ENCODE measurements at places on chromosomes 13 and 19.
A peak's percentile ranks its signal among the peaks of the same experiment; 100 is the strongest.

- no peak for DNase-seq
Observed at GRCh38 chr19:30208436-30209060, 163.6 kb upstream of the ZNF536 start.

DNA sequence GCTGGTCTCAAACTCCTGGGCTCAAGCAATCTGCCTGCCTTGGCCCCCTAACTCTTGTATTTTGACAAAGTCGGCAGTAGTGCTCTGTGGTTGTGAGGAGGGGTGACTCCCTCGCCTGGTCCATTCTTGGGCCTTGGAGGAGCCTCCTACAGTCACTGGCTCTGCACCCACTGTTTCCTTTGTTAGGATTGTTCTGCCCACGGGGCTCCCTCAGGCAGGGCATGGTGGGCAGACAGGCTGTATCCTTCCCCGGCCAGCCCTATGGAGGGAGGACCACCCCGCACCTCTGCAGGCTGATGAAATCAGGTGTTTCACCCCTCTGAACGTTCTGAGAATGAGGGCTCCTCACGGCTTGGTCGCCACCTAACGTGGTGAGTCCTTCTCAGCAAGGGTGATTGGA is 9.2 kb downstream of the FCAR start:
- DNase-seq: no peak

- no peak for DNase-seq
Observed at GRCh38 chr19:34135054-34135800, 37.1 kb upstream of the LSM14A start.

GRCh38 chr19:43597876-43598275 is 1.5 kb downstream of the ZNF576 start:
- no peak for DNase-seq

- DNase-seq: no peak
Observed at GRCh38 chr19:29448046-29448445, 77.7 kb upstream of the VSTM2B start.

DNA sequence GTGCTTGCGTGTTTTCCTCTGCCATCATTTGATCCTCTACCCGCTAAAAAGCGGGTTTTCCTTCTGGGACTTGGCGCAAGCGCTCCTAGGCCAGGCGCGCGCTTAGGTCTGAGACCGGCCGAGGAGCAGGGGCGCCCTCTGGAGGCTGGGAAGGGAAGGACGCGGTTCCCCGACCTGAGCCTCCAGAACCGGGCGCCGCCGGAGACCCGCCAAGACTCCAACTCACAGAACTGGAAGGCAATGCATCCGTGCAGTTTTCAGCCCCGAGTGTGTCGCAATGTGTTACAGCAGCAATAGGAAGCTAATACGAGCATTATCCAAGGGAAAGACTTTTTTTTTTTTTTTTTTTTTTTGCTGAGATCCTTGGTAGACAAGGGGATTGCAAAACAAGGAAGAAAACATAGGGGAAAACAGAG is 190.9 kb downstream of the COL4A1 start:
- DNase-seq: peak; percentile 77

DNA sequence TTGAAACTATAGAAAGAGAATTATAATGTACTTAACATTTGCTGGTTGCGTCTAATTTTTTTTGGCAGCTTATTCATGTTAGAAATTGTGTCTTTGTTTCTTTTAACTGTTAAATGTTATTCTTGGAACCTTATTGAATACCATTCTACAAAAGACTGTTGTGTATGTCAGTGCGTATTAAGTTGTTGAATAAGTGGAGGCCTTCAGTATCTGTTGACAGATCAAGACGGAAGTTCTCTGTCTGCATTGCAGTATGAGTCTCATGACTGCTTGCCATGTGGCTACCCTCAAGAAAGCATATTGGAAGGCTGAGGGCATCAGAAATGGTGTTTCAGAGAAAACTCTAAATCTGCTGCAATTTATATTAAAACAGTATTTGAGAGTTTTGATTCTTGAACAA is 8.5 kb downstream of the UBA2 start:
- DNase-seq: peak; percentile 63

- no peak for DNase-seq
Observed at GRCh38 chr13:36175621-36176020, 38.7 kb downstream of the SOHLH2 start.

DNA sequence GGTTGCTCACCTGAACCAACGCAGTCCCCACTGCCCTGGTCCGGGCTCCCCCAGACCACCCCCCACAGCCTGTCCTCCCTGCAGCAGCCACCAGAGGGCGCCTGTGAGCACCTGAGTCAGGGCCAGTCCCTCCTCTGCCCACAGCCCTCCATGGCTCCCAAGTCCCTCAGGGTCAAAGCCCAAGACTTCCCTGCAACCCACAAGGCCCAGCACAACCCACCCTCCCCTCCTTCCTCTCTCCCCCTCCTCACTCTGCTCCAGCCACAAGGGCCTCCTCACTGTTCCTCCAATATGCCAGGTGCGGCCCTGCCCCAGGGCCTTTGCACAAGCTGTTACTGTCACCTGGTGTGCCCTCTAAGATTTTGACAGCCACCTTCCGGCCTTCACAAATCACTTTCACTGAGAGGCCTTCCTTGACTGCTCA is 10.9 kb downstream of the GNA15 start:
- DNase-seq: no peak

DNA sequence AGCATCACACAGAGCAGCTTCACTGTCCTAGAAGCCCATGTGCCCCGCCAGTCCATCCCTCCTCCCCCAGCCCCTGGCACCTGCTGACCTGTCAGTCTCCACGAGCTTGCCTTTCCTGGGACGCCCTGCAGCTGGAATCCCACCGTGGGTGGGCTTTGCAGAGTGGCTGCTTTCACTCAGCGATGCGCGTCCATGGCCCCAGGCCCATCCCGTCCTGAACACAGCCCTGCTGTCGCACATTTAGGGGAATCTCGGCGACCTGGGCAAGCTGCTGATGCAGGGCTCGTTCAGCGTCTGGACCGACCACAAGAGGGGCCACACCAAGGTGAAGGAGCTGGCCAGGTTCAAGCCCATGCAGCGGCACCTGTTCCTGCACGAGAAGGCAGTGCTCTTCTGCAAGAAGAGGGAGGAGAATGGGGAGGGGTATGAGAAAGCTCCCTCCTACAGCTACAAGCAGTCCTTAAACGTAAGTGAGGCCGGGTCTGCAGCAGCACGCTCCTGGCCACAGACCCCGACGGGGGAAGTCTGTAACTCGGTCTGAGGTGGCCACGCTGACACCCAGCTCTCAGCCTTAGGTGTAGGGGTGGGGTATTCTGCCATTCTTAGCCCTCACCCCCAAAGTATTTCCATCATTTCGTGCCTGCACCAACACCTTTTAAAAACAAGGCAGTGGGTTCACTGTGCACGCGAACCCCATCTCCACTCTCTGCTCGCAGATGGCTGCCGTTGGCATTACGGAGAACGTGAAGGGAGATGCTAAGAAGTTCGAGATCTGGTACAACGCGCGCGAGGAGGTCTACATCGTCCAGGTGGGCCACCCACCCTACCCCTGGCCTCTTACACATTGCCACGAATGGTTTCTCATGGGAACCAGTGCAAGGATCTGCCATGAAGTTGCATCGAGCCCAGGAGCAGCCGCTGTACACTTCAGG is 18.3 kb upstream of the F7 start:
- no peak for DNase-seq

- DNase-seq: no peak
Observed at GRCh38 chr13:91308299-91308698, 39.2 kb upstream of the MIR17HG start.

DNA sequence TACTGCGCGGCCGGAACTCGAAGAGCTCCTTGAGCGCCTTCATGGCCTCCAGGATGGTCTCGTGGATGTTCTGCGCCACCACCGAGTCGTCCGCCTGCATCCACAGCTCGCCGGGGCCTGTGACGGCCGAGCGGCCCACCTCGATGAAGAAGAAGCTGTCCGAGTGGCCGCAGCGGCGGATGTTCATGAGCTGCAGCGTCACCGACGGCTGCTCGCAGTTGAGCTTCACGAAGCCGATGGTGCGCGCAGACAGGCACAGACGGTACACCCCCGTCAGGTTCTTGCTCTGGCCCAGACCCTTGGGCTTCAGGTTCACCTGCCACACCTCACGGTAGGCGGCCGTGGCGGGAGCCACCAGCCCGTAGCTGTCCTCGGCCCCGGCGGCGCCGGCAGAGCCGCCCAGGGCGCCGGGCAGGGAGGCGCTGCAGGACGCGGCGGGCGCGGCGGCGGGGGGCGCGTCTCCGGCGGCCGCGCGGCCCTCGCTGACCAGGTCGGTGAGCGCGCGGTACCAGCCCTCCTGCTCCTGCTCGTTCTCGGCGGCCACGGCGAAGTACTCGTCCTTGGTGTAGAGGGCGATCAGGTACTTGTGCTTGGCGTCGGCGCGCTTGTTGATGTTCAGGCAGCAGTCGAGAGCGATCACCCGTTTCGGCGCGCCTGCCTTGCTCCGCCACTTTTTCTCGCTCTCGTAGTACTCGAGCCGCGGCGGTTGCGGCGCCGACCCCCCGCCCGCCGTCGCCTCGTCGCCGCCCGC is 1.1 kb downstream of the IRS2 start:
- peak; percentile 69 for DNase-seq

DNA sequence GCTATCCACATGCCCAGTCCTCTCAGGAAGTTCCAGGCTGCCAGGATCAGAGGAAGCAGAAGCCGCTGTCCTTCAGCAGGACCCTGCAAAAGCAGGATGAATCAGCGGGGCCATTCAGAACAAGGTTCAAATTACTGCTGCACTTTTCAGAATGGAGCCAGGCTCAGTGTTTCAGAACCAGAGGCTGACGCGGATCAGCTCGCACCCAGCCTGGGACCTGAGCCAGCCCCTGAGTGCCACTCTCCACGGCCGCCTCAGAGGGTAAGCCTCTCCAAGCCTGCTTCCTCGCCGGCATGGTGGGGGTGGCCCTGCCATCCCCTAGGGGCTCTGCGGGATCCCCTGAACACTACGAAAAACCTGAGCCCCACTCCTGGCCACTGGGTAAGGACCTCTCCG is 24.7 kb downstream of the RASA3 start:
- peak; percentile 72 for DNase-seq

DNA sequence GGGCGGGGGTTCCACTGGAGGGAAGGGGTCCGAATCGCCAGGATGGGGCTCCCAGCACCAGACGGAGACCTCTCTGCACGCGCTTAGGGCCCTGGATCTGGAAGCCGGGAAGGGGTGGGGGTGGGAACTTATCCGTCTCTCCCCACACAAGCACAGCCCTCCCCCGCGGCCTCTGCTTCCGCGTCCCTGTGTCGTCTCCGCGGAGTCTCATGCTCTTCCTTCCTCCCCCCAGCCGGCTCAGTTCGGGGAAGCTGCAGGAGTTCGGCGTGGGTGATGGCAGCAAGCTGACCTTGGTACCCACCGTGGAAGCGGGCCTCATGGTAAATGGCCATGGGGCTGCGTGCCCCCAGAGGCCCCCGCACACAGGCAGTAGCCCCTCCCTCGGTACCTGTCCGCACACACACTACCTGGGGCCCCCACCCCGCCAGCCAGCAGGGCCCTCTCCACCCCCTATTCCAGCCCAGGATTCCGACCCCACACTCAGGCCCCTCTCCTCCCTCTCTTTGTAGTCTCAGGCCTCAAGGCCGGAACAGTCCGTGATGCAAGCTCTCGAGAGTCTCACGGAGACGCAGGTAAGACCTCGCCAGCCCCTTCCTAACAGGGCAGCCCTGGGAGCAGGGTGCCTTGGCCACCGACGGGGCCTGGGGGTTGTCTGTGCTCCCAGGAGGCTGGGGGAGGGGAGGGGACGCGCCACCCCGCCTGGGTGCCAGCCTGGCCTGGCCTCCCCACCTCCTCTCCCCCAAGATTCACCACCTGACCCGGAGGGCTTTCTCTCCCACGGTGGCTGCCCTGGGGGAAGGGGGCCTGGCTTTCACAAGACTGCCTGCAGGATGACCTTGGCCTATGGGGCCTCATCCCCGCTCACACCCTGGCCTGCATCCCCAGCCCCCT is 3.2 kb downstream of the MIDN start:
- peak; percentile 80 for DNase-seq

GRCh38 chr13:72104656-72105180 is 237.7 kb upstream of the DACH1 start:
- DNase-seq: peak; percentile 25

DNA sequence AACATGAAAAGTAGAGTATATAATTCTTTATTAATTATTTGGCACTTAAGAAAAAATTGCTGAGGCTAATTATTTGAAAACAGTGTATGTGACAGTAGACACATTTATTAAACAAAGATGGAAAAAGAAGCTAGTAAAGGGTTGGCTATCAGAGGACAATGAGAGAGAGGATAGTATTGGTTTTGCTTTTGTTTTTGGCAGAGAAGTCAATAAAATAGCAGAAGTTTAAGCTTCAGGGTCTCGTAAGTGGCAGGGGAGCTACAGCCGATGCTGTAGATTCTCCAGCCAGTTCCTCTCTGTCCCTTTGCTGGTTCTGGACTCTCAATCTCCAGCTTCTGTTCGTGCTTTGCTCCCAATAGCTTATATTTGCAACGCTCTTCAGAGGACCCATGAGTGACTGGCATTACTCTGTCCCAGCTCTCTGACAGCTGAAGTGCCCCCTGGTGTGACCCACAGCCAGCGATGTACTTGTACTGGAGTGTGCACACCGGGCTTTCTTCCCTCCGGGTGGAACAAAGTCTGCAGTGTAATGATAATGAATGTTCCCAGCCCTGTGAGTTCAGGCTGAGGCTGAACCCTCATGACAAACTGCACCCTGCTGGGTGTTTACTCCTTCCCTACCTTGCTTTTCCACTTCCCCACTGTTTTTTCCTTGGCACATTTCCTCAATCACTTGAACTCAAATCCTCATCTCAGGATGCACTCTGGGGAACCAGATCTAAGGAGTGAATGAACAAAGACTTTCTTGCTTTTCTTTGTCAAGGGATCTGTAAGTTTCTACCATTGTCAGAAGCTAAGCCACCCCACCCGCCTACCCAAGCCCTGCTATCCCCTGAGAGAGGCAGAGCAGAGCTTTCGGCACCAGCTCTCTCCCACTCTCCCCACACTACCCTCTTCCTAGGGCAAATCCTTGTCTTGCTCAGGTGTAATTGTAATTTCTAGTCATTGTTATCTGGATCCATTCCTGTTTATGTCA is 254.8 kb downstream of the LHFPL6 start:
- DNase-seq: no peak

- peak; percentile 82 for DNase-seq
Observed at GRCh38 chr13:93847162-93847561, 620.6 kb downstream of the GPC6 start.

- DNase-seq: no peak
Observed at GRCh38 chr13:87671753-87672605, 808 bp downstream of the SLITRK5 start.

DNA sequence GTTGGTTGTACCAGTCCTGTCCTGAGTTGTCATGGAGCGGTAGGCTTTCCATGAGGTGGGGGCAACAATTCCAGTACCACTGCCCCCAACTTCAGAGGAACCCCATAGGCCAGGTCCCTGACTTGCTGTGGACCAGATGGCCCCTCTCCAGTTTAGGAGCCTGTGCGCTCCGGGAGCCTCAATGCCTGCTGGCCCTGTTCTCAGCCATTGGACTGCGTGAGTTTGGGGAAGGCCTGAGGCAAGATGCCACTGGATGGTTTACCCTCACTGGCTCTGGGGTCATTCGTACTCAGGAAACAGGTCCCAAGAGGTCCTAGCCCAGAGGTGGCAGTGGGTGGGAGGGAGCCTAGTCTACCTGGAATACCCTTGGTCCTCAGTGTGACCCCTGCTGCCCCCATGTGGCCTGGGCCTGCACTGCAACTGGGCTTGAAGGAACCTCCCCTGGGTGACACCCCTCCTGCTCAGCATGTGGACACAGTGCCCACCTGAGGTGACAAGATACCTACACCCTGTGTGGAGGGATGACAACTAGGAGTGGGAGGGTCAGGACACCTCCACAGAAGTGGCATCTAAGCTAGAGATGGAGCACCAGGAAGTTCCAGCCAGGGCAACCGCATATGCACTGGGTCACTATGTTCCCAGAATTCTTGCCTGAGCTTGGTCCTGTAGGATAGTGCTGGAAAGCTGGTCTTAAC is 6.0 kb upstream of the PRR19 start:
- DNase-seq: peak; percentile 62
